Mononuclear cell (primary cell): ENCODE measurements at places on chromosomes 2 and 18. TPM values are rescaled to one million over a fixed set of nuclear protein-coding genes. Genes with fewer than 3 reads are reported as not detected.

GKN1 gene
- total RNA-seq = 0.31 TPM

PRSS56 gene
- not detected for total RNA-seq

RAB6D gene
- not detected for total RNA-seq

MDH1B gene
- not detected for total RNA-seq

SERPINB2 gene
- 143 TPM for total RNA-seq

ALKAL2 gene
- not detected for total RNA-seq

COBLL1 gene
- total RNA-seq = 26.4 TPM

SERPINB13 gene
- not detected for total RNA-seq

TUBA3E gene
- total RNA-seq = not detected

OTOS gene
- not detected for total RNA-seq

SLC40A1 gene
- total RNA-seq = 65.5 TPM

CGREF1 gene
- total RNA-seq = 0.10 TPM

CFAP65 gene
- total RNA-seq = 0.10 TPM

C1QL2 gene
- not detected for total RNA-seq

FAM237A gene
- not detected for total RNA-seq

CAVIN2 gene
- total RNA-seq = 139 TPM

TBR1 gene
- 0.10 TPM for total RNA-seq

LRRC30 gene
- not detected for total RNA-seq

SPATA3 gene
- not detected for total RNA-seq

GALNT5 gene
- under 0.01 TPM for total RNA-seq

MRPL30 gene
- total RNA-seq = 21.5 TPM

SMYD1 gene
- under 0.01 TPM for total RNA-seq
